ENCODE measurements at places on chromosomes 7 and 10. TPM values are rescaled to one million over a fixed set of nuclear protein-coding genes. Genes with fewer than 3 reads are reported as not detected.

The CLCN1 gene
- not detected for total RNA-seq

The HTR7 gene
- total RNA-seq, result not detected

DNA sequence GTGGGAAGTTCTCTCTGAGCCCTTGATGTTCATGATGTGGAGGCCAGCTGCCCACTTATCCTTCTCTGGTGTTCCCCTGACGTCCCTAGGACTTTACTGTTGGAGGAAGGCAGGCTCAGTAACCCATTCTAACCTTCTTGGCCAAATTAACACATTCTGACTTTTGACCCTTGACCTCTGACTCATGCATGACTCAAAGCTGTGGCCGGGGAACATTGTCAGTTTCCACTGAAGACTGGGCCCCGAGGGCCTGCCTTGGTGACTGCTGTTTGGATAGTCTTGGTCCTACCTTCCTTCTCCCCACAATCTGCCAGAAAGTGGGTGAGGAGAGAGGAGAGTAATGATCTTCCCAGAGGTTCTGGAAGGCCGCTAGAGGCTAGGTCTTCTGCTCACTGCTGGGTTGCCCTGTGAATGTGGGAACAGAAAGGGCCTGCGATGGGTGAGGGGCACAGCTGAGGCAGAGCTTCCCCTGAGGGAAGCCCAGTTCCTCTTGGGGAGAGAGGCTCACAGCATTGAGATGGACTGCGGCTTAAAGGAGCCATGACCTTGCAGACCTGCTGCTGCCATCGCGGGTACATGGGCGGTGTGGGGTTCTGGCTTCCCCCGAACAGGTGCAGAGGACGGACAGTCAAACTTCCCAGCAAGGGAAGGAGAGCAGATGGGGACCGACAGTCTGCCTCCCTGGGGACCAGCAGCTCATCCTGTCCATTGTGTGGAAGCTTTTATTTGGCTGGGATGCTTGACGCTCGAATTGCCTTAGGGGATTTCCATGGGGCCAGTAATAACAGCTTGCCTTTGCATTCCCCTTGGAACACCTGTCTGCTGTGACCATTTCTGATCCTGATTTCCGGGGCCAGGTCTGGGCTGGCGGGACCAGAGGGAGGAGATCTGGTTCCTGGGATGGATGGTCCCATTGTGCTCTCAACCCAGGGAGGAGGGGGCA lies 43.8 kb downstream of the ADAMTS14 start:
- H3K27ac ChIP-seq, result no peak overlapping the region
- no peak for DNase-seq
- H3K4me1 ChIP-seq, result no peaks in the 10 kb centered on the region
- H3K4me3 ChIP-seq, result no peak overlapping the region
- H3K36me3 ChIP-seq, result no peaks in the 10 kb centered on the region

- H3K27me3 ChIP-seq, result no peaks in the 10 kb centered on the region
- H3K27ac ChIP-seq, result no peak overlapping the region
- peaks cover 52% of the 10 kb centered on the region for H3K36me3 ChIP-seq
Observed at GRCh38 chr7:55475855-55476803, 96.2 kb downstream of the VOPP1 start.

- no peaks in the 10 kb centered on the region for H3K27me3 ChIP-seq
- no peaks in the 10 kb centered on the region for H3K36me3 ChIP-seq
- H3K27ac ChIP-seq, result no peak overlapping the region
- H3K4me3 ChIP-seq, result no peak overlapping the region
- H3K4me1 ChIP-seq, result no peaks in the 10 kb centered on the region
Observed at GRCh38 chr7:28903730-28904577, 54.2 kb downstream of the TRIL start.

DNA sequence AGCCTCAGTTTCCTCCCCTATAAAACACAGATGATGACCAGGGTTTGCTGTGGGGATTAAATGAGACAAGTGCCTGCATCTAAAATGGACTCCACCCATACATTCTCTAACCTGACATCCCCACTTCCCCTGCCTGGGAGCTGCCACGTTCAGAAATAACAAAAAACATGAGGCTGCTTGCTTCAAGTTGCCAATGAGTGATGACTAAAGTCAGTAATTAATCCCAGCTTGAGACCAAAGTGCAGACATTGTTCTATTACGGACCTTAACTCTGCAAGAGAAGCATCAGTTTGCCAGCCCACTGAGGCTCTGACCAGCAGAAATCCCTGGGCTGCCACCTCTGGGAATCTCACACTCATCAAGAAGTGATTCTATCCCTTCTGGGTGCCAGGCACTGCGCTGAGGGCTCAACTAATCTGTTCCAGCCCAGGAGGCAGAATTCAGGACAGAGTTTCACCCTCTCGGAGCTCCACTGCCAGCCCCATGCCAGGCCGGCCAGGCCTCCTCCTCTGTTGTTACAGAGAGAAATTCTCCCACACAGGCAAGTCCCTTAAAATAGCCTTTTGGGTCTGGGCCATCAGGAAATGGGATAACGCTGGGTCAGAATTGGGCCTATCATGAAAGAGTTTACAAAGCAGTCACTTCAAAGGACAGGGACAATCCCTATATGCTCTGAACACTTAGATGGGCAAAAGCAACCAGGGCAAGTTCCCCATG lies 11.4 kb downstream of the SH3PXD2A start:
- DNase-seq, result no peak
- no peaks in the 10 kb centered on the region for H3K36me3 ChIP-seq
- H3K27me3 ChIP-seq, result peaks cover 5% of the 10 kb centered on the region
- no peak overlapping the region for H3K27ac ChIP-seq

DNA sequence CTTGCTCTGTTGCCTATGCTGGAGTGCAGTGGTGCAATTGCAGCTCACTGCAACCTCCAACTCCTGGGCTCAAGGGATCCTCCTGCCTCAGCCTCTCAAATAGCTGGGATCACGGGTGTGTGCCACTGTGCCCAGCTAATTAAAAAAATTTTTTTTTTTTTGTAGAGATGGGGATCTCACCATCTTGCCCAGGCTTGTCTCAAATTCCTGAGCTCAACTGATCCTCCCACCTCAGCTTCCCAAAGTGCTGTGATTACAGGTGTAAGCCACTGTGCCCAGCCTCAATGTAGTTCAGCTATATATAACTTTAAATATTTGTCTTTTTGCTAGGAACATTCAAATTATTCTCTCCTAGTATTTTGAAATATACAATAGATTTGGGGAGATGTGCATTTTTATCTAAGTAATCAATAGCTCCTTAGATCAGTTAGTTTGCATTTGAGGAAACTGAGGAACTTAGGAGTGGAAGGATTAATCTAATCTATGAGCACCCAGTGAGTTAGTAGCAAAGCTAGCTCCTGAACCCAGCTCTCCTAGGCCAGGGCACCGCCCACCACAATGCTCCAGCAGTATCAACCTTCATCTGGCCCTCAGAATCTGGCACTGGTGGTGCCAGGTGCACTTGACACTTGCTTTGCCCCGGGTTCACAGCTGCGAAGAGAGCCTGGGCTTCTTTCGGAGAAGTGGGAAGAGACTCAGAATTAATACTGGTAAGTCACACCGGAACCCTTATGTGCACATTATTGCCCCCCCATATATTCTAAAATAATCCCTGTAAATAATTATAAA lies 5.9 kb upstream of the LRMDA start:
- H3K4me1 ChIP-seq, result no peaks in the 10 kb centered on the region
- H3K36me3 ChIP-seq, result no peaks in the 10 kb centered on the region
- DNase-seq, result no peak
- no peak overlapping the region for H3K4me3 ChIP-seq
- H3K27ac ChIP-seq, result no peak overlapping the region
